ENCODE measurements at places on chromosomes 7 and 10.

DNA sequence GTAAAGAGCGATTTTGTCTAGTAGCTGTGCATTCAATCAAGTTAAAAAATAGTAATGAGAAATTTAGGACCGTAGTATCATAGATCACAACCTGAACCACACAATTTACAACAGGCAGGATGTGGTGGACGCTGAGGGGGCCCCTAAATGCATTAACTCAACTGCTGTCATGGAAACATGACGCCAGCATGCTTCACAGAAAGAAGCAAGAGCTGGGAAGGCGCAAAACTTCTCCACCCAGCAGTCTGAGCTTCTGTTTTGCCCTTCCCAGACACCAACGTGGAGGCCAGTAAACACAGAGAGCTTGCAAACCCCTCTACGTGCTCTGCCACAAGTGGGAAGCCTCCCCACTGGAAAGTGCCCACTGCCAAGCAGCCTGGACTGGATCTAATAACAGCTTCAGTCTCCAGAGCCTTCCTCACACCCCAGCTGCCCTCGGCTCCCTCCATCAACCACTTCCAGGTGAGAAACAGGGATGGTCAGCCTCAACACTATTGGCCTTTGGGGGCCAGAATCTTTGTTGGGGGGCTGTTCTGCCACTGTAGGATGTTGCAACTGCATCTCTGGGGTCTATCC is 151.8 kb downstream of the SFMBT2 start:
- no peak for DNase-seq

GRCh38 chr7:139589474-139589873 is 66.0 kb downstream of the CLEC2L start:
- DNase-seq = no peak

DNA sequence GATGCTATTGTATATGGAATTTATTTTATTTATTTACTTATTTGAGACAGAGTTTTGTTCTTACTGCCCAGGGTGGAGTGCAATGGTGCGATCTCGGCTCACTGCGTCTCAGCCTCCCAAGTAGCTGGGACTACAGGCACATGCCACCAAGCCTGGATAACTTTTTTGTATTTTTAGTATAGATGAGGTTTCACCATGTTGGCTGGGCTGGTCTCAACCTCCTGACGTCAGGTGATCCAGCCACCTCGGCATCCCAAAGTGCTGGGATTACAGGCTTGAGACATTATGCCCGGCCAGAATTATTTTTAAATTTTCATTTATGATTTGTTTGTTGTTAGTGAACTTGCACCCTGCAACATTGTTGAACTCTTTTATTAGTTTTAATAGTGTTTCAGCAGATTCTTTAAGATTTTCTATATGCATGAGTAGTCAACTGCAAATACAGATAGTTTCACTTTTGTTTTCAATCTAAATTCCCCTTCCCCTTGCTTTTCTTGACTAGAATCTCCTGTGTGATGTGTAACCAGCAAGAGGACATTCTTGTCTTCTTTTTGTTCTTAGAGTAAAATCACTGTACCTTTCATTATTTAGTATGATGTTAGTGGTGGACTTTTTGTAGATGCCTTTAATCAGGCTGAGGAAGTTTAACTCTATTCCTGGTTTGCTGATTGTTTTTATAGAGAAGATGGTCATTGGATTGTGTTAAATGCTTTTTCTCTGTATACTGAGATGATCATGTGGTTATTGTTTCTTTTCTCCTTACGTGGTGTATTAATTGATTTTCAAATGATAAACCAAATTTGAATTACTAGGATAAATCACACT is 27.8 kb downstream of the ZNF33A start:
- DNase-seq = no peak

GRCh38 chr10:89503151-89503550 is 32.2 kb downstream of the SLC16A12 start:
- no peak for DNase-seq

GRCh38 chr7:127437837-127438236 is 45.3 kb upstream of the ZNF800 start:
- no peak for DNase-seq

DNA sequence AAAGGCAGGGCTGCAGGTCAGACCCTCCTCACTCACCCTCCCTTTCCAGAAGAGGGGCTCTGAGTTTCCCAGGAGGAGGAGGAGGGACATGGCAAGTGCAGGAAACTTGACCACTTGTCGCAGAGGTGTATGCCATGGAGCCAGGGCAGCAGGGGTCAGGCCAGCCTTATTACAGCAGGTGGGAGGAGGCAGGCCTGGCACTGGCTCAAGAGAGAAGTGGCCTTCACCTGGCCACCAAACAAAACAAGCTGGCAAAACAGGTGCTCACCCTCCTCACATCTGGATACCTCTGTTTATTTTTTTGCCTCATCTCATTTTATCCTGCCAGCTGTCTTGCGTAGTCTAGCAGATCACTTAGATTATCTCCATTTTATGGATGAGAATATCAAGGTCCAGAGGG is 12.5 kb downstream of the COL13A1 start:
- no peak for DNase-seq

DNA sequence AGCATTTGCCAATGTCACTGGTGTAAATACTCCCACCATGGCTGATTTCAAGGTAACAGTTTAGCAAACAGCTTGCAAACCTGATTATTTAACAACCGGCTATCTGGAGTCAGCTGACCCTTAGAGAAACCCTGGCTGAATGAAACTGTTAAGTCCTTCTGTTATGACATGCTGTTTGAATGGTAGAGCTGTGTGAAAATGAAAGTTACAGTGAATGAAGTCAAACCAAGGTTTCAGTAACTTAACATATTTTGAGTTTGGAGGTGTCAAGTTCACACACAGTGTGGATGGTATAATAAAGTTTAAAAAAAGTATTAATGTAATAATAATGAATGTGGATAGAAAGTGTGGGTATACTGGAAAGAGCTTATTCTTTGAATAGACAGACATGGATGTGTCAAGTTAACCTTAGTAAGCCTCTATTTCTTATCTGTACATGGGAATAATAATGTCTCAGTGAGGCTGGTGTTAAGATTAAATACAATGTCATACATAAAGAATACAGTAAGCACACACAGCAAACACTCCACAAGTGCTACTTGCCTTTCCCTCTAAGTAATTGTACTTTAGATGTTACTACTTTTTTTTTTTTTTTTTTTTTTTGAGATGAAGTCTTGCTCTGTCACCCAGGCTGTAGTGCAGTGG is 150.4 kb downstream of the TAX1BP1 start:
- DNase-seq = no peak

GRCh38 chr10:36194276-36194675 is 552.2 kb upstream of the FZD8 start:
- DNase-seq = no peak

GRCh38 chr7:46557295-46557711 is 636.2 kb upstream of the IGFBP3 start:
- no peak for DNase-seq

DNA sequence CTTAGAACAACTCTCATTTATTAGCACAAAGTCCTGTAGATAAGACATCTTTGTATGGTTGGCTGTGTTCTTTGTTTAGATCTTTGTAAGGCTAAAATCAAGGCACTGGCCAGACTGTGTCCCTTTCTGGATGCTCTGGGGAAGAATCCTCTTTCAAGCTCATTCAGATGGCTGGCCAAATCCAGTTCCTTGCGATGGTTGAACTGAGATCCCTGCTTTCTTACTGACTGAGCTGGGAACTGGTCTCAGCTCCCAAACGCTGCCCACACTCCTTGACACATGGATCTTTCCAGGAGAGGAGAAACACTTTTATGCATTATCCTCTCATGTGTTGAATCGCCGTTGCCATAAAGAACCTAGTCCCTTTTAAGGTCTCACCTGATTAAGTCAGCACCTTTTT is 586.5 kb upstream of the IGFBP3 start:
- DNase-seq = no peak

DNA sequence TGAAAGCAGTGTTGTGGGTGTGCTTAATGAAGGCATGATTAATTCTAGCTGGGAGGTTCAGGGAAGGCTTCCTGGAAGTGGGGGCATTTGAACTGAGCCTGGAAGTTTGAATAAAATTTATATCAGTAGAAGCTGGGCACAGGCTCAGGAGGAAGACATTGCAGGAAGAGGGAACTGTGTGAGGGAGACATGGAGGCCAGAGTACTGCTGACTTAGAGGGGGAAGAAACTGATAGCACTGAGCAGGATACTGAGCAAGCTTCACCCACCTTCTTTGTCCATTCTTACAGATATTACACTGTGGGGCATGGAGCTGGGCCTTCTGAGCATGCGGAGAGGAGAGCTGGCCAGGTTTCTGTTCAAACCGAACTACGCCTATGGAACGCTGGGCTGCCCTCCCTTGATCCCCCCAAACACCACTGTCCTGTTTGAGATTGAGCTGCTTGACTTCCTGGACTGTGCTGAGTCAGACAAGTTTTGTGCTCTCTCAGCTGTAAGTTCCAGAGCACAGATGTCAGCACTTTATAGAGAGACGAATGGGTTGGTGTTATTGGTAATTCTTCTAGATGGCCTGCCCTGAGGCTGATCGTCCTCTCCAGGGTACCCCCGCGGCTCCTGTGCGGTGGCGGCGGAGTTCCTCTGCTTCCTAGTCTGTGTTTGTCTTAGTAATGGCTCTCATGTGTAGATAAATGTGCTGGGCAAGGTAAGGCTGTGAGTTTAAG is 2.1 kb downstream of the FKBP6 start:
- no peak for DNase-seq

- no peak for DNase-seq
Observed at GRCh38 chr10:106082865-106083264, 1081.6 kb downstream of the SORCS1 start.

GRCh38 chr7:52615021-52615695 is 420.3 kb upstream of the POM121L12 start:
- DNase-seq = no peak

DNA sequence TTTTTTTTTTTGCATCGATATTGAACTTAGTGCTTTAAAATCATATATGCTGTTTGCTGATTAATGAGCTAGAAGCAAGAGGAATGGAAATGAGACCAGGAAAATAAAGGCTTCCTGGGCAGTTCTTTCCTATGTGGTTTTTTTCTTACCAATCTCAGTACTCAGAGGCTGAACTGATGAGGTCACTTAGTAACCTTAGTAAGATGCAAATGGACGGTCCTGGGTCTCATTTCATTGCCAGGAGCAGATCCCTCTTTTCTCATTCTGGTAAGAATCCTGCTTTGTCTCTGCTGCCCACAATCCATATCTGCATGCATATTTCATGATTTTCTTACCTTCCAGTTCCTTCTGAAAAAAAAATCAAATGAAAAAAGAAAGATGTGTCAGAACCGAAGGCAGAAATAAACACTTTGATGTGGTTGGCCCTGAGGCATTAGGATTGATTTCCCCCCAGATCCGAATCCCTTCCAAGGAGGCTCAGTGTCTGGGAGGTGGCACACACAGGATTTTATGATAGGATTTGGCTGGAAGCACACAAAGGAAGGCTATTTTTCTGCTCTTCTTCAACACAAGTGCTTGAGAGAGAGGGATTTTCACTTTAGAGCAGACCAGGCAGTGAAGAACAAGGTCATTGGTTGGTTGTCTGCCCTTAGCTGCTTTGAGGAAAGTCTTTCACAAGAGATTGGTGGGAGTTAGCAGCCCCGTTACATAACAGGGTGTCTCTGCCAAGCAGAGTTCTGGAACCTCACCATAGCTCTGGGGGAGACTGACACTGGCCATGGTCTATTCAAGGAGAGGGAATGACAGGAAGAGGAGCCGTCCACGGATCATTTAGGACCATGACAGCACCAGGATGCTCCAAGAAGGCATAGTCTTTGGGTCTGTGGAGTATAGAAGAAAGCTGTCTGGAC is 150.0 kb downstream of the CAMK1D start:
- DNase-seq = no peak

DNA sequence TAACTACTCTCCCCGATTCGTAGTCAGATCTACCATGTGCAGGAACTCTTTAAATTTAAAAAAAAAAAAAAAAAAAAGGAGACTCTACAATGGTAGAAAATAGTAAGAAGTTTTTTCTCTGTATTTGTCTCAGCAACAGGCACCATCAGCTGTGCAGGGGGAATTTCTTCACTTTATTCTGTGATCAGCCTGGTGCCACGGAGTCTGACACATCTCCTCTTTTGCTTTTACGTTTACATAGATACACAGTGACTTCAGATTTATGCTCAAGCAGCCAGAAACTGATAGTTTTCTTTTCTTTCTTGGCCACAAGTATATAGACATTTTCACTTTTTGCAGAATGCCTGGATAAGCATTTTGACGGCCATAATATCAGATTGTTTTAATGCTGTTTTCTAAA is 190.6 kb upstream of the AKR1E2 start:
- no peak for DNase-seq

DNA sequence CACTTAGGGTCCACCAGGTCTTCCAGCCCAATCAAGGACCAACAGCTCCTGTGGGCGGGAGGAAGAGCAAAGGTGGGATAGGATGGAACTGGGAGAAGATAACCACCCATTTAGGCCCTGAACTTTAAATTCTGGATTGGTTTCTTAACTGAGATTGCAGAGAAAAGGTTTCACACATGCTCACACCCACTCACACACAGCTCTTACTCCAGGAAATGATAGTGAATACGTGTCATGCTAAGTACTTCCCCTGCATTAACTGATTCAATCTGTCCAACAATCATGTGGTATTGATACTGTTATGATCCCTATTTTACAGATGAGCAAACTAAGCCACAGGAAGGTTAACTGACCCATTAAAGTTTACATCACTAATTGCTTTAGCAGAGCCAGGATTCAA is 4.6 kb upstream of the CYP3A4 start:
- DNase-seq = no peak

- no peak for DNase-seq
Observed at GRCh38 chr10:88066876-88067275, 203.5 kb downstream of the PTEN start.

GRCh38 chr10:70847659-70848360 is 32.1 kb downstream of the SGPL1 start:
- no peak for DNase-seq

GRCh38 chr10:109929501-109930219 is 6.3 kb upstream of the XPNPEP1 start:
- DNase-seq = no peak

GRCh38 chr10:104334561-104334960 is 3.7 kb downstream of the ITPRIP start:
- DNase-seq = no peak
